ENCODE measurements at places on chromosomes 7 and 10.

DNA sequence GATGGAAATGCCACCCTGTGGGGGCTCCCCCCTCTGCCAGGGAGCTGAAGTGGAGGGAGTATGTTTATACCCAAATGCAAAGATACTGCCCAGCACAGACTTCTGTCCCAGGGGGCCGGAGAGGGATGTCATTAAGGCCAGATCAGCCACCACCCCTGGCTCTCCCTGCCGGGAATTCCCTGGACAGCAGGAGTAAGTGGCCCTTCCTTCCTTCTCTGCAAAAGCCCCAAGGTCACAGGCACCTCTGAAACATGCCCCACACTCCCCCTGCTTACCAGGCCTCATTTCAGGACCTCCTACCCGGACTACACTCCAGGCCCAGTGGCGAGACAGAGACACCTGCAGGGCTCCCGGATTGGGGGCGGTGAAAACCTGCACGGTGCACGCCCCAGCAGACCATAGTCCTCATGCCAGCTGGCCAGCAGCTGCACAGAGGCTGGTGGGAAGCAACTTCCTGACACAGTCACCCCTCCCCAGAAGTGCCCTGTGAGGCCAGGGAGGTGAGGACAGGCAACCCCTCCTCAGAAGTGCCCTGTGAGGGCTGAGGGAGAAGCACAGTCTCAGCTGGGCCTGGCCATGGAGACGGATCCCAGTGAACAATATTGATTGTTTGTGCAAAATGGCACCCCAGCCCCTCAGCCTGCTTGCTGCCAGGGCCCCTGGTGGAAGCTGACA is 33.0 kb upstream of the RET start:
- DNase-seq = no peak

- DNase-seq = no peak
Measured at GRCh38 chr7:107469929-107470328, at the start of gene GPR22. Gene GPR22 (plus strand): TSS chr7:107470057. CDS start chr7:107474061, 4,004 bp downstream.

DNA sequence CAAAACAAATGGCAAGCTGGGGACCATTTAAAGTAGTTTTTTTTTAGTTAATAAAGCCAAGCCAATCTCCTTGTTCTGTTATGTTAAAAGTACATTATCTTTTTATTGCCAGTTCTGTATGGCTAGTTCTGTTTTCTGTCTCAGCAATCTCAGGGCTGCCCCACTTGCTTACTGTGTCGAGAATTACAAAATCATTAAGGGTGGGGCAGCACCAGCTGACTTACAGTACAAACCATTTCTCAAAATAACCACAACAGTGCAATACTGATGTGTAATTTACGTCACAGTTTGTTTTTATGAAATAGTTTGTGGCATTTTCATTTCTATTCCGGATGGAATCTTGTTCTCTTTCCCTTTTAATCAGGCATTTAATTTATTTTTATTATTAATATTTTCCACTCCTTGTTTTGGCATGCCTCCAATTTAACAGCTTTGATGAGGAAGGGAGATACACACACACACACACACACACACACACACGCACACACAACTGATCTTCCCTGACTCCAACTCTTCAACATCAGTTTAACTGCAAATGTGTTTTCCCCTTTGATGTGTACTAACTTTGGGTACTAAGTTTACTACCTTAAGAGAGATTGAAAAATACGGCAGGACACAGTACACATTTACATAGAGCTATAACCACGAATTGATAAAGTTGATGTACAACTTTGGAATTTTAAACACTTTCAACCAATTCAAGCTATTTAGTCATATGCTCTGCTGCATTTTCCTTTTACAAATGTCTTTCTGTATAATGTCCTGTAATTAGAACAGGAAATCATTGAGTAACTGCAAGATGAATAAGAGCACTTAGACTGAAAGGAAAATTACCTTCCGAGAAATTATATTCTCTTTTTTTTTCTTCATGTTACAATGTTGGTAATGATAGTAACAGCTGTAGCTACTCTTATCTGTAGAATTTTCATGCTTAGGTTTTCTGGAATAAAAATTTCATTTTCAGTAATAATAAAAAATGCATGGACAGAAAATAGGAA is 91.5 kb downstream of the ARID5B start:
- peak; percentile 99 for DNase-seq

- DNase-seq = no peak
Measured at GRCh38 chr7:39017369-39017915, 39.7 kb downstream of the POU6F2 start.

DNA sequence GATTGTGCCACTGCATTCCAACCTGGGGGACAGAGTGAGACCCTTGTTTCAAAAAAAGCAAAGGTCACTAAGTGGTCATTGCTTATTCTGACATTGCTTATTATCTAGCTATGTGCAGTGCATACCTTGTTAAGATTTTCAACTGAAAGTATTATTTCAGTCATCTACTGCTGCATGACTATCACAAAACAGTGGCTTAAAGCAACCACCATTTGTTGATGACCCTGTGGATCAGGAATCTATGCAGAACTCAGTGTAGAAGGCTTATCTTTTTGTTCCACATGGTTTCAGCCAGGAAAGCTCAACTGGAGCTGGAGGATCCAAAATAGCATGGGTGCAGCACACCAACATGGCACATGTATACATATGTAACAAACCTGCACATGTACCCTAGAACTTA is 23.1 kb downstream of the THNSL1 start:
- no peak for DNase-seq

DNA sequence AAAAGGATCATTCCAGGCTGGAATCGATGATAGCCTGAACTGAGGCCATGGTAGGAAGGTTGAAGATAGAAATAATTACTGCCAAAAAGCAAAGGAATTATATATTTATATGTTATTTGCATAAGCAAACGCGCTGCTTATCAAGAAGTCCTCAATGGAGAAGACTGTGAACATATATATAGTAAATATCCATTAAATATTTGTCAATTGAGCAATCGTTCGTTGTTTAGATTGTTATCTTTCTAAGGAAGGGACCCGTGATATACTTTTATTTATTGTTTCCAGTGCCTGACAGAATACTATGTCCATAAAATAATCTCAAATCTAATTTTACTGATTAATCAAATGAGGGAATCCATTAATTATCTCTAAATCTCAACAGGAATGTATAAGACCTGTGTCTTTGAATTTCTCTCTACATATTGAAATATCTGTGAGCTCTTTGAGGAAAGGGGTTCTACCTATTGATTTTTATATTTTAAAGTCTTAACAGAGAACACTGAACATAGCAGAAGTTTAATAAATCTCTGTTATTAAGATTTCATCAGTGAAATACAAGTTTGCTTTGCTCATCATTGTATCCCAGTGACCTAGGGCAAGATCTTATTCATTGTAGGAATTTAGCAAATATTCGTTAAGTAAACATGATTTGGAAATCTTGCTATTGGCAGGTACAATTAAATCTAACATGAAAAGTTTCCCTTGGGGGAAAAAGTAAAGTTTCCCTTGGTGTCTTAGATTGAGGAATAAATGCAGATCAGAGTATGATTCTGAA is 12.0 kb upstream of the HERC4 start:
- no peak for DNase-seq

DNA sequence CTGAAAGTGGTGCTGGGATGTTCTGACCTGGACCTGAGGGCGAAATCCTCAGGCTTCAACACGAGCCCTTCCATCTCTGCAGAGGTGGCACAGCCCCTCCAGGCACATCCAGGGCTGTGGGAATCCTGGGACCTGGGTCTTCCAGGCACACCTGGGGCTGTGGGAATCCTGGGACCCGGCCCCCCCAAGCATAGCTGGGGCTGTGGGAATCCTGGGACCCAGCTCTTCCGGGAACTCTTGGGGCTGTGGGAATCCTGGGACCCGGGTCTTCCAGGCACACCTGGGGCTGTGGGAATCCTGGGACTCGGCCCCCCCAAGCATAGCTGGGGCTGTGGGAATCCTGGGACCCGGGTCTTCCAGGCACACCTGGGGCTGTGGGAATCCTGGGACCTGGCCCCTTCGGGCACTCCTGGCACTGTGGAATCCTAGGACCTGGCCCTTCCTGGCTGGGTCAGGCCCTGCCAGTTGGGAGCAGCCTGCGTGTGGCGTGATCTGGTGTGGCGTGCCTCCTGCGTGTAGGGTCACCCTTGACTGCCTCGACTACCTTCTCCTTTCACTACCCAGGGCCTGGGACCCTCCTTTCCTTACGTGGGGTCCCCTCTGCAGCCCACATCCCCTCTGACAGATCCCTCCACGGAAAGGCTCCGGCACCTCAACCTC is 124.0 kb downstream of the WDR37 start:
- no peak for DNase-seq

- DNase-seq = no peak
Measured at GRCh38 chr10:119335671-119336353, 128.4 kb downstream of the GRK5 start.

- DNase-seq = no peak
Measured at GRCh38 chr7:132035517-132036362, 479.3 kb upstream of the PODXL start.

GRCh38 chr7:28748346-28748745 is 209.8 kb downstream of the TRIL start:
- peak; percentile 16 for DNase-seq

DNA sequence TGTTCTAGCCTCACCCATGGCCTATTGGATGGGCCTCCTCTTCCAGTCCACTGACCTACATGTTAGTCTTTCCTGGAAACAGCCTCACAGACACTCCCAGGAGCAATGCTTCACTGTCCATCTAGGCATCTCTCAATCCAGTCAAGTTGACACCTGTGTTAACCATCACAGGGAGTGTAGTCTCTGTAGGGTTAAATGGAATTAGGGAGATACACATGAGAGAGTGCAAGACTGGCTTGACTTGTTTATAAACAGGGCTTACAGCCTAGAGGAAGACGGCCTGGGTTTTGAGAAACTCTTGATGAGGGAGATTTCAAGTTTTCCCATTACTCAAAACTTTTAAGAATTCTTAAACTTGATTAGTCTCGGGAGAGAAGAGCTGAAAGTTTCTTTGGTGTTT is 18.9 kb upstream of the PRSS37 start:
- DNase-seq = no peak

- DNase-seq = no peak
Measured at GRCh38 chr10:6990891-6991290, 410.8 kb upstream of the PRKCQ start.

GRCh38 chr10:19480353-19480752 is 335.9 kb upstream of the PLXDC2 start:
- DNase-seq = no peak

DNA sequence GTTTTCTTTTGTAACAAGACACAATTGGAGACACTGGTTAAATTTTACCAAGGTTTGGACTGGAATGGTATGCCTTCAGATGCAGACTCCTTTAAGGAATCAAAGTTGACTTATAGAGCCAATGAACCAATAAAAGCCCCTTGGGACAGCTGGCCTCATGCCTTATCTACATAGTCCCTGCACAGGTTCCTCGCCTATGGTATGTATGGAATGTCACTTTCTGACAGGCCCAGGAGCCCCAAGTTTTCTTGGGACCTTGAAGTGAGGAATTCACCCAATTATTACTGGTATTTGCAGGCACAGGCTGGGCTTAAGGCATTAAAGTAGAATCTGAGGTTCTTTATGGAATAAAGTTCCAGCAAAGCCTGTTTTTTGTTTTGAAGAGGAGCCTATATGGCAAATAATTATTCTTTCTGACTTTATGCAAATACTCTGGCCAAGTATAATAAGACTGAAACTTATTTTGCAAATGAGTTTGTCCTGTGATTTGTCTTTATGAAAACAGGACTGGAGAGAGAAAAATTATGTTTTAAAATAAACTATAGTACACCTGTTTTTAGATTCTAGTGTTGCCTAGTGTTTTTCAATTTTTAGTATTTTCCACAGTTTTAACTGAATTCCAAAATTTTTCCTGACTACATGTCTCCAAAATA is 24.1 kb upstream of the DNMBP start:
- DNase-seq = no peak

DNA sequence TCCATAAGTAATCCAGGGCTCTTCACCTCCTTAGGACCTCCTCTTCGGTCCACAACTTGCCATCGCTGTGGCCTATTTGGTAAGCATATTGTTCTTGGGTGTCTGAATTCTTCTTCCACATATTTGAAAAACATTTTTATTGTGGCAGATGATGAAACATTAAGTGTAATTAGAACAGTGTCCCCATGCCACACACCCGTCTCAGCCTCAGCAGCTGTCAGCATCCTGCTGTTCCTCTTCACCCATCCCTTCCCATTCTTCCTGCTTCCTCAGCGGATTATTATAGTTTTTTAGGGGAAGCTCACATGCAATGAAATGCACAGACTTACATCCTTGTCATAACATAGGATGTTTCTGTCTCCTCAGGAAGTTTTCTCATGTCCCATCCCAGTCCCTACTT is 20.1 kb downstream of the TDRD1 start:
- no peak for DNase-seq

DNA sequence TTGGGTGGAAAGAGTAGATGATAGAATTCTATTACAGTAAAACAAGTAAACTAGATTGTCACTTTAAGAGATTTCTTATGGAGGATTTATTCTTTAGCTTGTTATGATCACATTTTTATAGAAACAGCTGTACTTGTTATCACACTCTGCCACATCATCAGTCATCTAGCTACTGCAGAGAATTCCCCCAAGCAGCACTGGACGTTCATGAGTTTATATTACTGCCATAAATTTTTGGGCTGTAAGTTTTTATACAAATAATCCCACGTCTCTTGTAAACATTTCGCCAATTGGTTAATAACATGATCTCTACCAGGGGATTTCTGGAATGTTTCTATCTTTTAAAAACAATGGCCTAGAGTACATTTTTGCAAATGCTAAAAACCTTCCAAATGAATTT is 238.8 kb downstream of the POLR1F start:
- DNase-seq = no peak

DNA sequence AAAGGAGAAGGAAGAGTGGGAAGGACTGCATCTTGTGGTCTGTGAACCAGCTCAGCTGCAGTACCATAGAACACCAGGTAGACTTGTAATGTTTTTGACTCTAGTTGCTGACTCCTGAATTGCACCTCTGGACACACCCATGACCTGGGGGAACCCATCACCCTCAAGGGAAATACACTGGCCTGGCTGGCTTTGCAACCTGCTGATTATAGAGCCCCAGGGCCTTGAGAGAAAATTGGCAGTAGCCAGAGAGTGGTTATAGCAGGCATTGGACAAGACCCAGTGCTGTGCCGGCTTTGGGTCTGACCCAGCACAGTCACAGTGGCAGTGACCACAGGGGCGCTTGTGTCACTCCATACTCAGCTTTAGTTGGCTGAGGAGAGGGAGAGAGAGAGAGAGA is 902.3 kb downstream of the GRID1 start:
- DNase-seq = no peak

- DNase-seq = no peak
Measured at GRCh38 chr10:55263327-55263726, 462.3 kb upstream of the PCDH15 start.

- DNase-seq = no peak
Measured at GRCh38 chr7:133572087-133572486, 319.2 kb downstream of the EXOC4 start.

DNA sequence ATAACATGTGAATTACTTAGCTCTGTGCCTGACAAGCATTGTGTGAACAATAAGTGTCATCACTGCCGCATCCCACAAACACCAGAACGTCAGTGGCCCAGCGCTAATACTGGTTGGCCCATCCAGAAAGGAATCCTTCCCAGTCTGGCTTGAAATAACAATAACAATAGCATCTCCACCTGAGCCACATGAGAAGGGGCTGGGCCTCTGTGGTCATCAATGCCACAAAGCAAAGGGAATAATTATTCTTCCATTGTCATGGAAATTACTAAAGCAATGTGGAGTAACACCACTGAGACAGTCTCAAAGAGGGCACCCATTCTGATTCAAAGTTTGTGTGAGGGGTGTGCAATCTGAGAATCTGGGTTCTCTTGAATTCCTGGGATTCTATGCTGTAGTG is 105.7 kb upstream of the INHBA start:
- DNase-seq = no peak

Data from inflammatory macrophage treated with lipopolysaccharide for 4 hours (primary cell).